ENCODE measurements at places on chromosomes 7 and 10. TPM values are rescaled to one million over a fixed set of nuclear protein-coding genes. Genes with fewer than 3 reads are reported as not detected.

The GIMAP8 gene
- total RNA-seq = 17.7 TPM

The MSANTD7 gene
- 24.0 TPM for total RNA-seq

The SPDYE2B gene
- not detected for total RNA-seq

The PIK3CG gene
- 64.9 TPM for total RNA-seq

The LRRN3 gene
- 0.27 TPM for total RNA-seq

Measured in natural killer cell (primary cell).